ENCODE measurements at places on chromosomes 6 and 20. TPM values are rescaled to one million over a fixed set of nuclear protein-coding genes. Genes with fewer than 3 reads are reported as not detected.

GRCh38 chr6:84415517-84415916, 188.1 kb upstream of the CEP162 start:
- DNase-seq, result no peak

DNA sequence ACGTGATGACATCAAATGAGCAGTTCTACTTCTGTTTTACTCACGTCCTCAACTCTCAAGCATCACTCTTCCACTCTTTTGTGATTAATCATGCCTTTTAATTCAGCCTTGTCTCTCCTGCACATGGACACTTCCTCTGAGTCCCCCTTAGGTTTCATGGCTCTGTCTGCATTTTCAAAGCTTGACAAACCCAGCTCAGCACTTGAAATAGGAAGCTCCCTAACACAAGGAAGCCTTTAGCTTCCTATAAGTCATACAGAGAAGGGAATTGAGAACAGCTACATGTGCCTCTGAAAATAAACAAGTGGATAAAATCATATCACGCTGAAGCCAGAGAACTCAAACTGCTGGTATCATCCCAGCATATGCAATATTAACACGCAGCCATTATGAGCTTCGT, 21.2 kb downstream of the KIF16B start:
- no peak for DNase-seq

- DNase-seq, result no peak
These were observed 33.6 kb upstream of the BTN3A2 start for GRCh38 chr6:26331218-26332073.

DNA sequence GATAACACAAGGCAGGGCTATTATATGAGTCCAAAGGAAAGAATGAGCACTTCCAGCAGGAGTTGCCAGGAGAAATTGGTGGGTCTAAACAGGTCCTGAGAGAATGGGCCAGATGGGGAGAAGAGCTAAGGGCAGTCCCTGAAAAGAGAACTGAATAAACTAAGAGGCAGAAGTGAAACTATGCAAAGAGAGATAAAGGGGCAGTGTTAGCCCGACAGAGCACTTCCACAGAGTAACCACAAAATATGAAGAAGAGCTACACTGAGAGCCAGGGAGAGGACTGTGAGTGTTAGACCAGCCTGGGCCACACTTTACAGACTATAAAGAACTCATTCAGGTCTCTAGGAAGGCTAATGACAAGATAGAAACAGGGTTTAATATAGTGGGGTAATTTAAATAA, 43.8 kb downstream of the RALGAPA2 start:
- no peak for DNase-seq

The POFUT1 gene
- 42.3 TPM for polyA plus RNA-seq

DNA sequence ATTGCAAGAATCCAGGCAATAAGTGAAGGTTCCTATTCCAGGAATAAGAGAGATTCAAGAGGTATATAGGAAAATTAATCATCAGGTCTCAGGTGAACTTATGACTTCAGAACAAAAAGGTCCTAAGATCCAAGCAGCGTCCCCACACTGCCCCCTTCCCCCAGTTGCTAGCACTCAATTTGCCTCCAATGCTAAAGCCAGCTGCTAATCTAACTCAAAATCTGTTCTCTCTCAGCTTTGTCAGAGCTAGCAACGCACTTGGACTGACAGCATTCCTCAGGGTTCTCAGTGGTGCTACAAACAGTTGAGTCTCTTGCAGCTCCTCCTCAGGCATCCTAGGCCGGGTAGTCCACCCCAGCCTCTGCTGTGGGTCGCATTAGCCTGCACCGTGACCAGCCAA, 148.3 kb downstream of the RFX6 start:
- no peak for DNase-seq

DNA sequence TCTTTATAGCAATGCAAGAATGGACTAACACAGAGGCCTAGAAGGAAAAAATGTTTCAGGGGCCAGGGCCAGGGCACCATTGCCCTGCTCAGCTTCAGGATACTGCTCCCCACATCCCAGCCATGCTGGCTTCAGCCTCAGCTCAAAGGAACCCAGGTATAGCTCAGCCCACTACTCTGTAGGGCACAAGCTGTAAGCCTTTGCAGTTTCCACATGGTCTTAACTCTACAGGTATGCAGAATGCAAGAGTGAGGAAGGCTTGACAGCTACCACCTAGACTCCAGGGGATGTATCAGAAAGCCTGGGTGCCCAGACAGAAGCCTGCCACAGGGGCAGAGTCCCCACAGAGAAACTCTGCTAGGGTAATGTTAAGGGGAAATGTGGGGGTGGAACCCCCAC, 10.5 kb upstream of the TTK start:
- no peak for DNase-seq

The ZC2HC1B gene
- not detected for polyA plus RNA-seq

The MGME1 gene
- polyA plus RNA-seq, result 53.8 TPM

DNA sequence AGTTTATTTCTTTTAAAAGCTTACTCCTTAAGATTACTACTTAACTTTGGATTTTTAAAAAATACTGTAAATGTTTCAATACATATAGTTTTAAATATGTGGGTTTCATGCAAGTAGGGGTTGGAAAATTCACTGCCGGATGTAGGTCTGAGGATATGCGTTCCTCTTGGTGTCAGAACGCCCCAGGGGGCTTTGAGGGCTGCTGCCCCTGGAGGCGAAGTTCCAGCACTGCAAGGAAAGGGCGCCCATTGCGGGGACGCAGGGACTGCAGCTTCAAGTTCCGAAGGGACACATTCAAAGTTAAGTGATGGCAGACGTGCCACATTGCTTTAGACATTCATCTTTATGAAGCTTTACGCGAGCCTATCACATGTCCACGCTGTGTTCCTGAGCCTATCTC, 152.9 kb downstream of the SOD2 start:
- no peak for DNase-seq

DNA sequence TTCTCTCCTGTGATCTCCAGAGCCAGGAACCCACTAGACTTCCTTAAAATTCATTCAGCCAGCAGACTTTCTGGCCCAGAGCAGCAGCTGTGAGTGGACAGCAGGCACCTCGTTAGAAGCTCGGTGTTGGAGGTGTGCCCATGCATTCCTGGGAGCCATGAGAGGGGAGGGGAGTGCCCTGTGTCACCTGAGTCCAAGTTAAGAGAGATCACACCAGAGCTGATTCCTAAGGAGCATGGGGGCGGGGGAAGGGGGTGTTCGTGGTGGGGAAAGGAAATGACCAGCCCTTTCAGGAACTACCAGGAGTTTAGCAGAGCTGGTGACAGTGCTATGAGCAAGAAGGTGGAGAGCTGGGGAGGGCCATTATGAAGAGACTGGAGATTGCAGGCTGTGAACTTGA, 46.9 kb downstream of the GFRA4 start:
- DNase-seq, result no peak
